ENCODE measurements at places on chromosomes 4 and X. TPM values are rescaled to one million over a fixed set of nuclear protein-coding genes. Genes with fewer than 3 reads are reported as not detected.
A peak's percentile ranks its signal among the peaks of the same experiment; 100 is the strongest.

- no peak for DNase-seq
Measured at GRCh38 chr4:123043013-123043412, 120.6 kb upstream of the NUDT6 start.

FAM236B gene
- not detected for total RNA-seq

GRCh38 chr4:15479089-15479912 lies 9.6 kb downstream of the CC2D2A start:
- DNase-seq = peak; percentile 86

- DNase-seq = no peak
Measured at GRCh38 chrX:134761788-134762187, 103.5 kb upstream of the PLAC1 start.

ODAPH gene
- not detected for total RNA-seq

UBA1 gene
- 421 TPM for total RNA-seq

THOC2 gene
- 70.5 TPM for total RNA-seq

- no peak for DNase-seq
Measured at GRCh38 chr4:2856266-2856665, 12.6 kb downstream of the ADD1 start.

- no peak for DNase-seq
Measured at GRCh38 chr4:67790721-67791120, 36.5 kb upstream of the GNRHR start.
